ENCODE measurements at places on chromosomes 2 and 18.
A peak's percentile ranks its signal among the peaks of the same experiment; 100 is the strongest.

- peak; percentile 97 for DNase-seq
Measured at GRCh38 chr18:58581265-58581664, 47.6 kb downstream of the ALPK2 start.

DNA sequence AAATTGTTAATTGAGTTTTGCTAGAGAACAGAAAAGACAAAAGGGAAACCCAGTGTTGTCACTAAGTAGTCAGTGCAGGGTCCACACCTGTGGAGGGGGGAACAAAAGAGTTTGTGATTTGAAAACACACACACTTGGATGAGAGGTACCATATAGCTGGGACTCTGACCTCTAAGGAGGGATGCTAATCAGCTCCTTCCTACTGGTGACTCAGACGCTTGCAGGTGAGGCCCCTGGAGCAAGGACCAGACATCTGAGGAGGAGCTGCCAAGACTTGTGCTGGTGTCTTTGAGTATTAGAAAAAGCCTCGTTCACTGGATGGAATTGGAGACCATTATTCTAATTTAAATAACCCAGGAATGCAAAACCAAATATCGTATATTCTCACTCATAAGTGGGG, 146.4 kb upstream of the MAP2 start:
- DNase-seq = no peak

- DNase-seq = no peak
Measured at GRCh38 chr18:39998317-39998716, 1956.7 kb upstream of the PIK3C3 start.

DNA sequence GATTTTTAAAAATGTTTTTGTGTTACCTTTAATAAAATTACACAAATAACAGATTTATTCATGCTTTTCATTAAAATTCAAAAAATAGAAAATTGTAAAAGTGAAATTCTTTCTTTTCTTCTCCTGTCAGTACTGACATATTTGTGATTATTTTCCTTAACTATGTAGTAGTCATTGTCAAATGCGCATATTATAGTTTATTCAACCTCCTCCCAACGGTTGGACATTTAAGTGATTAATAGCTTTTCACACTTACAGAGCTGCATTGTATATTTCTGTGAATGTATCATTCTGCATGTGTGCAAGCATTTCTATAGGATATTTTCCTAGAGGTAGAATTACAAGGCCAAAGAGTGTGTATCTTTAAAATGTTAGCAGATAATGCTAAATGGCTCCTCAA, 259.2 kb downstream of the SH3BP4 start:
- DNase-seq = no peak

DNA sequence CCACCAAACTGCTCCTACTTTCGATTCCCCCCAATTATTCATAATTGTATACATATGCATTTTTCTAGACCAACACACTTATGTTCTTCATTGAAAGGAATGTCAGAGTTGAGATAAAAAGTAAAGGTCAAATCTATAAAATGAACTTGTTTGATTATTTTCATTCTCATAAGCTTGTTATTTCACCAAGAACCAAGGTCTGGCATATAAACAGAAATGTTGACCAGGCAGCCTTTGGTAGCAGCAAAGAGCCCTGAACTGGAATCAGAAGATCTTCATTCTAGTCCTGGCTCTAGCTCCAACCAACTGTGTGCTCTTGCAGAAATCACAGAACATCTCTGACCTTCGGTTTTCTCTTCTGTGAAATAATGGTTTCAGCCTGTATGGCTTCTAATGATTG, 42.9 kb downstream of the RBKS start:
- DNase-seq = no peak

DNA sequence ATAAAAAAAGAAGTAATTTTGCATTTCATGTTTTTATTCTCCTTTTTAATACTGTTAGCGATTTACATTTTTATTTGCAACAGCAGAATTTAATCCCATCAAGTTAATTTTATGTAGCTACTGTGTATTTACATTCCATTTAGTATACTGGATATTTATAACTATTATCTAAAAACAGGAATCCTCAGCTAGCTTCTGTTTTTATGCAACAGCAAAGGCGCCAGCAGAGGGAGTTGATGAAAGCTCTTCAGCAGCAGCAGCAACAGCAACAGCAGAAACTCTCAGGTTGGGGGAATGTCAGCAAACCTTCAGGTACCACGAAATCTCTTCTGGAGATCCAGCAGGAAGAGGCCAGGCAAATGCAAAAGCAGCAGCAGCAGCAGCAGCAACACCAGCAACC, 26.2 kb upstream of the SNORC start:
- no peak for DNase-seq

DNA sequence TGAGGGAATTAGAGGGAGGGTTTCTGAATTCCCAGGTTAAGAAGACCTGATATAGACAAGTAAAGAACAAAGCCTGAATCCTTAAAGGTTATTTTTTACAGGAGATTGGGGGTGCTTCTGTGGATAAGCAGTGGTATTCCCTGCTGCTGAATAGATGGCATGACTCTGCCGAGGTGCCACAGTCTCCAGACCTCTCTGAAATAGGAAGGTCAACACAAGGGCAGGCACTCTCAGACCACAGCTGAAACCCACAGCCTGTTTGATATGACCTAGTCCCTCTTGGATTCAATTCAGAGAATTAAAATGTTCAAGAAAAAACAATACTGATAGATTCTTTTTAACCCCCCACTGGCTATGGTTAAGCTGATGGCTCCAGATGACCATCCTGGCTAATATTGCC, 259.3 kb downstream of the PTGR3 start:
- DNase-seq = no peak

DNA sequence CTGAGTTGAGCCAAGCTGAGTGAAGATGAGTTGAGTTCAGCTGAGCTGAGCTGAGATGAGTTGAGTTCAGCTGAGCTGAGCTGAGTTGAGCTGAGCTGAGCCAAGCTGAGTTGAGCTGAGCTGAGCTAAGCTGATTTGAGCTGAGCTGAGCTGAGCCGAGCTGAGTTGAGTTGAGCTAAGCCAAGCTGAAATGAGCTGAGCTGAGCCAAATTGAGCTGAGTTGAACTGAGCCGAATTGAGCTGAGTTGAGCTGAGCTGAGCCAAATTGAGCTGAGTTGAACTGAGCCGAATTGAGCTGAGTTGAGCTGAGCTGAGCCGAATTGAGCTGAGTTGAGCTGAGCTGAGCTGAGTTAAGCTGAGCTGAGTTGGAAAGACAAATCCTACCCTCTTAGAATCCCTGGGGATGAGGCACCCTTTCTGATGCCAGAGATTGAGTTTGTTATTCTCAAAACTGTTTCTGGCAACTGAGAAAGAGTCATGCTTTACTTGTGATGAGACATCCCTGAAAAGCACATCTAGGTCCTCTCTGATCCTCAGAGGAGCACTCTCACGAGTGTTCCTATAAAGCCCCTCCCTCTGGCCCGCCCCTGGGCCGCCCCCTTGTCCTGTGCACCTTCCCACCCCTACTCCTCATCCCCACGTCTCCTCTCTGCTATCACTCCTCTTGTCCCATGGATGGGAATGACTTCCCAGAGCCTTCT, 116.5 kb downstream of the MCFD2 start:
- DNase-seq = no peak

DNA sequence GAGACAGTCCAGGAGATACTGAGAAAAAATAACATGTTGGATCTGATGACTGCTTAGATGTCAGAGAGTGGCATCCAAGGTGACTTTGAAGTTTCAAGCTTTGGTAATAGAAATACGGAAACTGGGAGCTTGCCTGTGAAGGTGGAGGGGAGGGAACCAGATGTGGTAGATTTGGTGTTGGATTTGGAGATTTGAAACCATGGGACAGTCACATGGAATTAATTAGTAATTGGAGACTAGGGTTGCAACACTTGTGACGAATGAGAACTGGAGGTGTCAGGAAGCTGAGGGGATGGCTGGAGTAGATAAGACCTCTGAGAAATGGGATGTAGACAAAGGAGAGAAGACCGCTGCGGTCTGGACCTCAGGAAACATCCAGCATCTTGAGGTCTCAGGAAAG, 46.7 kb downstream of the RPL37A start:
- no peak for DNase-seq

DNA sequence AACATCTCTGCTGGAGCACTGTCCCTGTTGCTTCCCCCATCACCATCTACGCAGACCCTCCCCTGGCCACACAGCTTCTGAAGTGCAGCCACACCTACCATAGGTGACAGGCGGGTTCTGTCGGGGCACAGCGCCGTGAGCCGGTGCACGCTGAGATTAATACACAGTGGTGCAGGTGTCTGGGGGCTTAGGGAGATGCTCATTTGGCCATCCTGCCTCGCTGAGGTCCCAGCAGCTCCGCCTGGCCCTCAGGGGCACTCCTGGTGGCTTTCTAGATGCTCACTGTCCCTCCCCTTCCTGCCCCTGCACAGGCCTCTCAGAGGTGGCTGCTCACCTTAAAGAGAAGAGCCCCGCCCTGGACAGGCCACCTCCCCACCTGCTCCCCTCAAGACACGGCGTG, 18.9 kb upstream of the RPL31 start:
- no peak for DNase-seq

DNA sequence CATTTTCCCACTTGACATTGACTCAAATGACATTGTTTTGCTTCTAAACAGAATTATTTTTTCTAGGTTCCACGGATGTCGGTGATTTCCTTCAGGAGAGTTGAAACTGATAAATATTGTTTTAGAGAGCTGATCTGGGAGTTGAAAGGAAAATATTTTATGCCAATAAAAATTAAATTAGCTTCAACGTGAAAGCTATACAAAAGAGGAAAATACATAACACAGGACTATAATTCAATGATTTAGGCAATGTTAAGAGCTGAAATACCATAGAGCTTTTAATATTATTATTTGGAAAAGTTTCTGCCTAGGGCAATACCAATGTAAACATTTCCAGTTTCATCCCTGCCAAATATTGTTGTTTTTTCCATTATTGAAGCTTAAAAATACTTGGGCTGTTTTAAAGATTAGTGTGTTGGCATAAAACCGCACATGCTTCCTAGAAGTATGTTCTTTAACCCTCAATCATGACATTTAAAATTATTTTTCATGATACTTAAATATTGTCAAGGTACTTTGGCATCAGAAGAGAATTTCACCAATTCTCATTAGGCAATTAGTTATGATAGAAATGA, 18.6 kb upstream of the PDE1A start:
- no peak for DNase-seq

DNA sequence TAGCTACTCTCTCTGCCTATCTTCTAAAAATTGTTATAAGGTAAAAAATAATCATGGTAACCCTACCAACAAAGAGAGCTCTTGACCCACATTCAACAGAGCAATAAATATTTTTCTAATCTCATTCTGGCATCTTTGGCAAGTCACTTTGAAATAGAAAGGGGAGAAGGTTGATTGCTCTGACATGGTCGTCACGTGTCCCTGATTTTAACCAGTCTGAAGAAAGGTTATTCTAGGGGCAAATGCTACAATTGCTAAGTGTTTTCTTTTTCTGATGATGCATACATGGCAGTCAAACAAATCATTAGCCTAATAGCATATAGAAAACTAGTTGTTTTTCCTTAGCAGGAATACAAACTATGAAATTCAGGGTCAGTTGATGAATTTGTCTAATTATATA, 153.3 kb upstream of the MAP3K20 start:
- DNase-seq = no peak

GRCh38 chr2:238281826-238282480, 6.5 kb downstream of the PER2 start:
- DNase-seq = no peak

DNA sequence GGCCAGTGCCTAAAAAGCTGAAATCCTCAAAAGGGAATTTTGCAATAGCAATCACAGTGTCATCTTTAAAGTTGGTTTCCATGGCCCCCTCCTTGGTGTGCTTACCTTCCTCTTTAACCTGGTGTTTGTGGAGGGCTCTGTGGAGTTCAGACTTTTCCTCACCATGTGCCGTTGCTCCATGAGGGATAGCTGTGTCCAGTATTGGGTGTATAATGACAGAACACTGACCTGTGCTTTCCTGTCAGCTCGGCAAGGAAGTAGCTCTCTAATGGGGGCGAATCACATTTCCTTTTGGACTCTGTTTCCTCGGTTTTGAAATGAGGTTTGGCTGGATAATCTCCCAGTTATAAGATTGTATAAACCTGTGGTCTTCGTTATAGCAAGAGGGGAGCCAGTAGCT, 166.0 kb upstream of the DAPL1 start:
- no peak for DNase-seq

DNA sequence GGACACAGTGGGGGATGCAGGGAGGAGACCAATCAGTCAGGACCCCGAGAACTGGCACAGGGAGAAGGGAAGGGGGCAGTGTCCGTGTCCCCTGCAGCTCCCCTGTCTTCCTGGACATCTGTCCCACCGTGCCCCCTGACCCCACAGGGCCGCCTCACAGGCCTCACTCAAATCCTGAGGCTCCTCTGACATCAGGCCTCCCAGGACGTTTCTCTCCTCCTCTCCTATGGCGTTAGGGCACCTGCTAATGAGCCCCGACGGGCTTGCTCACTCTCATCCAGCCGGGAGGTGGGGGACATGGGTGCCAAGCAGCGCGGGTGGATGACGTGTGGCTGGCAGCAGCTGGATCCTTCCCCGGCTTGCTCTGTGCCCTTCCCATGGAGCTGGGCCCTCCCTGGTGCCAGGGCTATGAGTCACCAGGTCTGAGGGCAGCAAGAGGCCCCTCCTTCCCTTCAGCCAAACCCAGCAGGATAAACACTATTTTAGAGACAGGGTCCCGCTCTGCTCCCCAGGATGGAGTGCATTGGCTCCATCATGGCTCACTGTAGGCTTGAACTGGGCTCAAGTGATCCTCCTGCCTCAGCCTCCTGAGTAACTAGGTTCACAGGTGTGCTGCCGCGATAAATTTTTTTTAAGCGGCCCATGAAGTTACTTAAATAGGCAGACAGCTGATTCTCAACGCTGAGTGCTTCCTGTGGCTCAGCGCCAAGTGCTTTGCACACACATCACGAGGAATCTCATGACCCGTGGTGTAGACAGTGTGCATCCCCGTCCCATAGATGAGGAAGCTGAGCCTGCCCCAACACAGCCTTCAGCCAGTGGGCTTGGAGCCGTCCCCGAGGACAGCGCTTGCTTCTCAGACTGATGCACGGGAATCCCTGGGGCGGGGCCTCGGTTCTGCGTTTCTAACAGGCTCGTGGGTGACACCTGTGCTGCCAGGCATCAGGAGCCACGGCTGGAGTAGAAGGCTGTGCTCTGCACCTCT, 64.5 kb upstream of the HDAC4 start:
- peak; percentile 8 for DNase-seq

GRCh38 chr2:134642938-134643337, 75.9 kb downstream of the TMEM163 start:
- no peak for DNase-seq

DNA sequence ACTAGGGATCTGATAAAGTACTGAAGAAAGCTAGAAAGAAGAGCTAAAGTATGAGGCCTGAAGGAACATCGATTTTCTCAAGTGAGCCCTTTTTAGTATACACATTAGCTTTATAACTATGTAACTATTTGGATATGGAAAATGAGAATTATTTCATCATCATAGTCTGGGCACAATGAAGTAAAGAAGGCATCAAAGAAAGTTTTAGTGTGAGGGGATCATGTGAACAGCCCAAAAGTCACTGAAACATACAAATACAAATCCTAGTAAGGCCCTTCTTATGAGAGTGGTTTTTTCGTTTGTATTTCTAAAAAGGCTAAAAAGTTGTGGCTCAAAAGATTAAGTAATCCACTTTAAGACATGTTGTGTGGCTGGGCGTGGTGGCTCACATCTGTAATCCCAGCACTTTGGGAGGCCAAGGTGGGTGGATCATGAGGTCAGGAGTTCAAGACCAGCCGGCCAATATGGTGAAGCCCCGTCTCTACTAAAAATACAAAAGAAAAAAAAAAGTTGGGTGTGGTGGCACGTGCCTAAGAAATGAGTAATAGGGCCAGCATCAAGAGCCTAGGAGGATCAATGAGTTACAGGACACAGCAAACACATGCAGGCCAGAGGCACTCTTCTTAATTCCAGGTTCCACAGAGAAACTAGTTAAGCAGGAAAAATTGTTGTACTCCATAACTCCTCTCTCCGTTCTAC, 61.9 kb downstream of the PUM2 start:
- DNase-seq = peak; percentile 33

- no peak for DNase-seq
Measured at GRCh38 chr2:127575185-127575765, 39.8 kb downstream of the MYO7B start.

All from astrocyte of the spinal cord (primary cell).